ENCODE measurements at places on chromosomes 2 and 18. TPM values are rescaled to one million over a fixed set of nuclear protein-coding genes. Genes with fewer than 3 reads are reported as not detected.
A peak's percentile ranks its signal among the peaks of the same experiment; 100 is the strongest.

GRCh38 chr2:109143214-109144187 lies 14.5 kb downstream of the SH3RF3 start:
- DNase-seq = no peak

- DNase-seq = no peak
These were observed 3.8 kb downstream of the HNRNPLL start for GRCh38 chr2:38598991-38599295.

DNA sequence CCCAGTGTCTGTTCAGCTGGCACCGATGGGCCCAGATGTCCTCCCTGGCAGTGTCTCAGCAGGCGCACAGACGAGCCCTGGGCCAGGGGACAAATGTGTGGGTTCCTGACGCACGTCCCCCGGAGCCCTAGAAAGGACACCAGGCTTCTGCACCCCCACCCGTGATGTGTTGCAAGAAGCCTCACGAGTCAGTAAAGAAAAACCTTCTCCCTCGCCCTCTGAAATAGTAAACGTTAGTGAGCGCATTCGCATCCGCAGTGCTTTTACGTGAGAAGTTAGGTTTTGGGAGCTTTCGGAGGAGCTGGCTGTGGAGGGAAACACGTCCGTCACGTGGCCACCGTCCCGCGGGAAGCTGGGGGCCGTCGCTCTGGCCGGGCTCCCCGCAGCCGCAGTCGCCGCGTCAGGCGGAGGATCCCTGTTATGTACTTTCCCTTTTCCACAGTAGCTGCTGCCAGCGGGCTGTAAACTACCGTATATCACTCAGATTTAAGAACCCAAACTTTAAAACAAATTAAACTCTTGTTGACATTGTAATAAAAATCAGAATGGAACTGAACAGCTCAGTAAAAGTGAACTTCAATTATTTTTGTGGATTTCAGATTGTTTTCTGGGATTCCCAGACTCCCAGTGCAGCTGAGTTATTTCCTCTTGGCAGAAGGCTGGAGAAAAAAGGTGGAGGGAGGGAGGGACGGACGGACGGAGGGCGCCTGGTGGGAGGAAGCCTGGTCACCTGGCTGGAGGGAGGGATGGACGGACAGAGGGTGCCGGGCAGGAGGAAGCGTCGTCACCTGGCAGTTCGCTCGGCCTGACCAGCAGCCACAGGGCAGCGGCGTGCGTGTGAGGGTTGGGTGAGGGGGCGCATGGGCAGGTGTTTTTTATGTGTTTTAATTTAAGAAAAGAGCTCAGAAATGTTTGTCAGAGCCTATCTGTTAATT lies 112.1 kb downstream of the NFATC1 start:
- peak; percentile 62 for DNase-seq

DNA sequence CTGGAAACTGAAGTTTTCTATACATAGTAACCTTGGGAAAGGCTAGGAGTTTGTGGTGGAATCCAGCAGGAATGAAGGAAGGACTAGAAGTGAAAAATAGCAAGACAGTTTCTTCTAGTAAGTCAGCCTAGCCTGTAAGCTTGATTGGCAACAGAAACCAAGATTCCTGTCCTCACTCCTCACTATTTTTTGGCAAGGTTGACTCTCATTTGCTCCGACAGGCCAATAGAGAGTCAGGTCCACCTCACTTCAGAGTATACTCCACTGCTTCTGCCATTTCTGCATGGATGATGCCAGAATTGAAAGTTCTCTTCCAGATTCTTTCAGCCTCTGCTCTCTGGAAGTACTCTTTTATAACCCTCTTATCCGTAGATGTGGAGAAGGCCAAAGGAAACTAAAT lies 352.4 kb downstream of the ZNF516 start:
- no peak for DNase-seq

GRCh38 chr2:112195167-112195766 lies 57.1 kb downstream of the FBLN7 start:
- no peak for DNase-seq

- DNase-seq = no peak
These were observed 16.6 kb downstream of the HJURP start for GRCh38 chr2:233837694-233838229.

DNA sequence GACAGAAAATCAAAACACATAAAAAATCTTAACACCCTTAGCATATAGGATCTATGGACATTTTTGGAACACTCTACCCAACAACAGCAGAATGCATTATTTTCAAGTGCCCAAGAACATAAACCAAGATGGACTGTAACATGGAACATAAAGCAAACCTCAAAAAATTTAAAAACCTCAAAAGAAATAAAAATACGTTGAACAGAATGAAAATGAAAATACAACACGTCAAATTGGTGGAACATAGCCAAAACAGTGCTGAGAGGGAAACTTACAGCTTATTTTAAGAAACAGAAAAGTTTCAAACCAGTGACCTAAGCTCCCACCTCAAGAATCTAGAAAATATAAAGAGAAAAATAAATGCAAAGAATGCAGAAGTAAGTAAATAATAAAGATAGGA lies 58.3 kb upstream of the BCL2L11 start:
- DNase-seq = no peak

DNA sequence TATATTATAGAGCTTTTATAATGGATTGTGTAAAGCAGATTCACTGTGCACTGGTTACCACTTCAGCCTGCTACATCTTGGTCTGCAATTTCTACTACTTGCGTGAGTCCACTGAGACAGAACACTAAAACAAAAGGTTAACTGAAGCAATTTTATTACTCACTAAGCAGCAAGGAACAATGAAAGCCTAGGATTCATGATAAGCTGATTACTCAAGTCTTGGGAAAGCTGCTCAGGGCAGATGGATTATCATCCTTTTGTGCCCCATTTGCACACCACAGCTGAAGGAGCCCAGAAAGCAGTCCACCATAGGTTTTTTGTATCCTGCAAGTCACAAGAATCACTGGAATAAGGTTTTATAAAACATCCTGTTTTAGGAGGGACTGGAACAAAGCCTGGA lies 1215.2 kb upstream of the TMEFF2 start:
- no peak for DNase-seq

DNA sequence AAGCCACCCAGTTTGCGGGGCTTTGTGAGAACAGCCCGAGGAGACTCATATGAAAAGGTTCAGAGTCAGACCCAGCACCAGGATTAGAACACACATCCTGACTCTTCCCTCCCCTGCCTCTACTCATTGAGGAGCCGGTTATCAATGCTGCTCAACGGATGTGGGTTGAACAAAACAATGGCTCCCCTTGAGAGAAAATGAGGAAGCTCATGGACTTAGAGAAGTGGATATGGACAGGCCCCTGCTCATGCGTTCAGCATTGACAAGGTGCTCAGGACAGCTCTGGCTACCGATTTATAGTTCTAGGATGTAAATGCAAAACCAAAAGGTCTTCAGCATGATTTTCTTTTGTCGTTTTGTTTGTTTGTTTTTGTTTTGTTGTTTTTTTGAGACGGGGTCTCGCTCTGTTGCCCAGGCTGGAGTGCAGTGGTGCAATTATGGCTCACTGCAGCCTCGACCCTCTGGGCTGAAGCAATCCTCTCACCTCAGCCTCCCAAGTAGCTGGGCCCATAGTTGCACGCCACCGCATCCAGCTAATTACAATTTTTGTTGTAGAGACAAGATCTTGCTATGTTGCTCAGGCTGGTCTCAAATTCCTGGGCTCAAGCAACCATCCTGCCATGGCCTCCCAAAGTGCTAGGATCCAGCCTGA lies 32.0 kb upstream of the AGAP1 start:
- no peak for DNase-seq

DNA sequence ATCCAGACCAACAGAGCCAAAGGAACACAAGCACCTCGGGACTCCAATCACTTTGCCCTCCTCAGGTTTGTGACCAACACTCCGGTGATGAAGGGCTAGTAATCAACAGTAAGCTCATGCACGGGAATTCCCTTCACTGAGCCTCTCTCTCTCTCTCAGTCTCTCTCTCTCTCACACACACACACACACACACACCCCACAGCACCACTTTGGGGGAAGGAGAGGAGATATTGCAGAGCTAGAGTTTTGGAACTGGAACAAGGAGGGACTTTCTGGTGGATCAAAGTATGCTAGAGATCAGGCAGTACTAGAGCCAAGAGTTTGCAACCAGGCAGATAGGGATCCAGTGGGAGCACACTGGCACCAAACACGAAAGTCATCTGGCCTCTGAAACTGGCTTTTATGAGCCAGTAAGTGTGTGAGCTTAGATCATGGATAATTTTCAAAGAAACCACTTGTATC lies 98.7 kb downstream of the ANKRD44 start:
- DNase-seq = no peak

DNA sequence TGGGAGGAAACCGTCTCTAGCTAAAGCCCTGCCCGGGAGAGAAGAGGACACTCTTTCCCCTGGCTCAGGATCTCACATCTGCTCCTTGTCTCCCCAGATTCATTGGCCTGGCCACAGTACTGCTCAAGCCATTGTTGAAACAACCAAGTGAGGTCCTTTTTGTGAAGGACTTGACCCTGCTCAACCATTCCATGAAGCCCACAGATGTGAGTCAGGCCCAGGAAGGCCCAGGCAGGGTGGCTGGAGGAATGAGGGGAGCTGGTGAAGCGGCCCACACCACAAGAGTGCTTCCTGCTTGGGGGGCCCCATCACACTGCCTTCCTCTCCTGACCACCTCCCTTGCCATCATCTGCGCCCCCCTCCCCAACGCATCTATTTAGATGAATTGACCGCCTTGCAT lies 5.1 kb downstream of the FER1L5 start:
- no peak for DNase-seq

- DNase-seq = no peak
These were observed 362.9 kb upstream of the FSIP2 start for GRCh38 chr2:185375731-185376130.

DNA sequence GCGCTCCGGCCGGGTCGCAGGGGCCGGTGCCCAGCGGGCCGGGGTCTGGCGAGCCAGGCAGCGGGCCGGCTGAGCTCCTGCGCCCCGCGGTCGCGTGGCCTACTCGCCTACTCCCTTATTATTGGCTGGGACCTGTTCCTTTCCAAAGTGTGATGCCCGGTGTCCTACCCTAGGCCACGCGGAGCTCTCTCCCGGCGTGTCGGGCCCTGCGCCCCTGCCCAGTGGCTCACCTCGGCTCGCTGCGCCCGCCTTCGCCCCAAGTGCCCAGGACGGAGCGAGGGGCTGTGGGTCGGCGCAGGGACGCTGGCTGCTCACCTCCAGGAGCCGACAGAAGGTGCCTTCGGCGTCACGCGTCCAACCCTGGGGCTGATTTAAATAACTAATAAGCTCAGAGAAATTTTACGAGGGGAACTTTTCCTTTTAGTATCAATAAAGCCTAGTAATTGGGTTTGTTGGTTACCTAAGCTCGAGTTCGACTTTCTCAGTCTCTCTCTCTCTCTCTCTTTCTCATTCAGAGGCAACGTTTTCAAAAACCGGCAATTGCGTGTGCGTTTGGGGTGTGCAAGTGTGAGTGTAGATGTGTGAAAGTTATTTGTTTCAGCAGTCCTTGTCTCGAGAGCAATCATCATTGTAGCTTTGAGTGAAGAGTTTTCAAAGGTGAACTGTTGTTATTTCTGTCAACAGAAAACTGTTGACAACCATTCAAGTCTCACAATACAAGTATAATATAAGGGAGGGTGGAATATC lies 7.0 kb upstream of the SATB2 start:
- peak; percentile 65 for DNase-seq

GRCh38 chr2:9206991-9207640 lies 504 bp downstream of the ASAP2 start:
- peak; percentile 55 for DNase-seq

CMPK2 gene
- total RNA-seq = 12.0 TPM
